ENCODE measurements at places on chromosomes 5 and 9.

GRCh38 chr5:41641621-41642020, 131.2 kb upstream of the PLCXD3 start:
- DNase-seq = peak; percentile 38

GRCh38 chr5:110258460-110259216, 467.8 kb downstream of the TMEM232 start:
- peak; percentile 58 for DNase-seq

GRCh38 chr5:142572006-142572405, 113.9 kb downstream of the FGF1 start:
- no peak for DNase-seq

- no peak for DNase-seq
Observed at GRCh38 chr9:97860451-97861147, 7.6 kb downstream of the FOXE1 start.

DNA sequence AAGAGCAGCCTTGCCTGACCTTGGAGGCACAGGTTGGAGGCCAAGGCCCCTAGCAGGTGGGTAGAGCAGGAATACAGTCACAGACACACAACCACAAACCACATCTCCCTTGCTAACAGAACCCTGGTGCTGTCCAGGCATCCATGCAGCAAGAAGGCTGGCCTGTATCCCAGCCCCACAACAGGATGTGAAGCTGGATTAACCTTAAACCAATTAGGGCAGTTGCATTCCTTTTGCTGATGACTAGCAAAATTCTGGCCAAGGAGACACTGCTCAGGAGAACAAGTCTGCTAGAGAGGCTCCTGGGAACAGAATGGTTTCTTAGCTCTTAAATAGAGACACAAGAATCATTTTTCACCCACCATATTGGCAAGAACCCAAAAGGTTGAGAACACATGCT, 97.8 kb downstream of the C5orf15 start:
- DNase-seq = peak; percentile 45

DNA sequence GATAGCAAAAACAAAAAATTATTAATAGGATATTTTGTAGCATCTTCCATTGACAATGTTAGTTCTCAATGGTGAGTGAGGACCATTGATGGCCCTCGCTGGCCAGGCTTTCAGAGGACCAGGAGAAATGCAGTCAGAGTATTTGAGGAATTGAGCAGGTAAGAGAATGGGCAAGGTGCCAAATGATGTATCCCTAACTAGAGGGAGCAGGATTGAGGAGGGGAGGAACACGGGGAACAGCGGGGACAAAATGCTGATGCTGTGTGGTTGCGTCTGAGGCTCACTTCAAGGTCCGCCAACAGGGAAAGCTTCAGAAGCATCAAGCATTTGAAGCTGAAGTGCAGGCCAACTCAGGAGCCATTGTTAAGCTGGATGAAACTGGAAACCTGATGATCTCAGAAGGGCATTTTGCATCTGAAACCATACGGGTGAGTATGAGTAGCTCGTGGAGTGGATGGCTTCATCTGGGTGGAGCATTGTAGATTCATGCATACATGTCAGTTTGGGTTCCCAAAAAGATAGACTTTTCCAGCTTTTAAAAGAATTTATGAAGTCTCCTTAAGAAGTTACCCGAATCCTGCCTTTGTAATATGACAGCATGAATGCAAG, 16.2 kb downstream of the SPTAN1 start:
- no peak for DNase-seq

- DNase-seq = peak; percentile 85
Observed at GRCh38 chr5:160956051-160956450, 104.0 kb upstream of the ATP10B start.
